ENCODE measurements at places on chromosomes 6 and 20. TPM values are rescaled to one million over a fixed set of nuclear protein-coding genes. Genes with fewer than 3 reads are reported as not detected.

GRCh38 chr6:97306544-97307320 lies 23.7 kb upstream of the MMS22L start:
- no peak for DNase-seq

DNA sequence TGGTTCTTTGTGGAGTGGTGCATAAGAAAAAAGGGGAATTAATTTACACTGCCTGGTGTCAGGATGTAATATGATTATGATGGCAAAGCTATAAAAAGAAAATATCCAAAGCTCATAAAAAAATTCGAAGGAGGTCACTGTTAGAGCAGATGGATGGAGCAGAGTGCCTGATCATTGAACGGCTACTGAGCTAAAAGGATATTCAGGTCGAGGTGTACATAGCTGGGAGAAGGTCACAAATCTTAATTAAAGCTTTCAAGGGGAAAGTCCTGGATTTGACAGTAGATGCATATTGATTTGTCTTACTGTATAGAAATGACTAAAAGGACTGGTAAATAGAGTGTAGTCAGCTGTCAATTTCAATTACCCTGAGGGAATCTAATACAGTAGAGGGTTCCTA lies 84.4 kb downstream of the PKIB start:
- no peak for DNase-seq

DNA sequence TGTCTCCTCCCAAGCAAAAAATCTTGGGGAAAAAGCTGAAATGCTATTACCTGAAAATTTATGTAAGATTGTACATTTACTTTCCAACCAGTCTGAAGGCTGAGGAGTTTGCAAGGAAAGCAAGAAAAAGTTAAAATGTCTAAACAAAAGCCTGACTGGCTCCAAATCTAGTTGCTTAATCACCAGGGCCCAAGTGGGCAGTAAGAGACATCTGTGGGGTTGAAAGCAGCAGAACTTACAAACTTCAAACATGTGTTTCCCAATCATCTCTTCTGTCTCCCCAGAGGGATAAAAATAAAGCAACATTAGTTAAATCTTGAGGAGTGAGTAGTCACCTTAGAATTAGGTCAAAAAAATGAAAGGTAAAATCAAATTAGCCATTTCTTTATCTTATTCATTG lies 98.6 kb downstream of the OGFRL1 start:
- DNase-seq = no peak

HIVEP1 gene
- polyA plus RNA-seq = 24.4 TPM

GRCh38 chr6:168926306-168926705 lies 327.3 kb downstream of the THBS2 start:
- no peak for DNase-seq

- no peak for DNase-seq
Measured at GRCh38 chr6:1591243-1591642, 18.5 kb upstream of the FOXC1 start.

SH3BGRL2 gene
- 31.3 TPM for polyA plus RNA-seq

DNA sequence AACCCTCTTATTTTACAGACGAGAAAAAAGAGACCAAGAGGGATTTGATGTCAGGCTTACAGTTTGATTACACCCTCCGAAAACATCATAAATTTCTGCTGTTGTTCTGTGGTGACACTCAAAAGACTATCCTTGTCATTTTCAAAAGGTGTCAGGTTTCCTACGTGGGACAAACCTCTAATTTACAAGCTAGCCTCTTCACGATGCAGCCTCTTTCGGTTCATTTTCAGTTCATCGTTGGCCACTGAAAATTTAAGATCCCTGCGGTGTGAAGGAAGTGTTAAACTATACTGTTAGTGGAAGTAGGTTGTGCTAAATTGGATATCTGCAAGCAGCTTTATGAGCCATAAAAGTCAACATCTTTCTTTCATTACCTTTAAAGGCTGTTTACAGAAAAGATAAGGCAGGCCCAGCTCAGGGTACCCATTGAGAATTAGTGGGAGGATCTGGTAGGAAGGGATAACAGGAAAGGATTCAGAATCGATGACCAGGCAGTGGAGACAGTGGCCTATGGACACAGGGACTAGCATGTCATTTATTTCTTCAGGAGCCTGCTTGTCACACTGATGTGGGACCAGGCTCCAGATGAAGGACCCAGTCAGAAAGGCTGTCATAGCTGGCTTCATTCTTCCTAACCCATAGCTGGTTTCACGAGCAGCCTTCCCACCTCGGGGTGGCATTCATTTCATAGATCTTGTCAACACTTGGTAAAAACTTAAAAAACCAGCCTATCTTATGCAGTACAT lies 329.1 kb upstream of the SOX4 start:
- DNase-seq = peak; percentile 73

- peak; percentile 71 for DNase-seq
Measured at GRCh38 chr6:45677381-45678284, 299.9 kb upstream of the SUPT3H start.

- no peak for DNase-seq
Measured at GRCh38 chr6:124008000-124008987, 204.6 kb downstream of the NKAIN2 start.

DLK2 gene
- polyA plus RNA-seq = 0.93 TPM

GRCh38 chr20:34983089-34983820 lies 27.6 kb downstream of the MYH7B start:
- no peak for DNase-seq

GRIK2 gene
- 13.4 TPM for polyA plus RNA-seq

DNA sequence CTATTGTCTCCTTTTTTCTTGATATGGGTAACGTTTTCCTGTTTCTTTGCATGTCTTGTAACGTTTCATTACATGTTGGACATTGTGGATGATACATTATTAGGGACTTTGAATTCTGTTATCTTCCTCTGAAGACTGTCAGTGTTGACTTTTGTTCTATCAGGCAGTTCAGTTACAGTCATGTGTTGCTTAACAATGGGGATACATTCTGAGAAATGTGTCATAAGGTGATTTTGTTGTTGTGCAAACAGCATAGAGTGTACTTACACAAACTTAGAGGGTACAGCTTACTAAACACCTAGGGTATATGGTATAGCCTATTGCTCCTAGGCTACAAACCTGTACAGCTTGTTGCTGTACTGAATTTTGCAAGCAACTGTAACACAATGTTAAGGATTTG lies 64.7 kb downstream of the AK9 start:
- DNase-seq = no peak

SRC gene
- polyA plus RNA-seq = 65.0 TPM

DNA sequence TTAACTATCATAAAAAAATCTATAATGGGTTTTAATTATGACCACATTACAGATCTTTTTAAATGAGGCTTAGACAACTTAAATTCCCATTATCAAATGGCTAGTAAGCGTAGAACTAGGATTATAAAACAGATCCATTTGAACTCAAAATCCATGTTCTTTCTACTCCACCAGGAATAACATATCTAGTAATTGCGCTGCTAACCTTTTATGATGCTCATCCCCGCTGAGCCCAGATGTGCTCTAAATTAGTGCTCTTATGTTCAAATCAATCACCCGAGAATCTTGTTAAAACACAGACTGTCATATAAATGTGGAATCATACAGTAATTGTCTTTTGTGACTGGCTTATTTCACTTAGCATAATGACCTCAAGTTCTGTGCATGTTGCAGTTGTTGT lies 903.1 kb downstream of the PHF3 start:
- no peak for DNase-seq

- DNase-seq = no peak
Measured at GRCh38 chr6:112522587-112522986, 175.5 kb downstream of the RFPL4B start.

Measured in left renal cortex interstitium (tissue), 4 donors.